ENCODE measurements at places on chromosomes 6 and 20.

DNA sequence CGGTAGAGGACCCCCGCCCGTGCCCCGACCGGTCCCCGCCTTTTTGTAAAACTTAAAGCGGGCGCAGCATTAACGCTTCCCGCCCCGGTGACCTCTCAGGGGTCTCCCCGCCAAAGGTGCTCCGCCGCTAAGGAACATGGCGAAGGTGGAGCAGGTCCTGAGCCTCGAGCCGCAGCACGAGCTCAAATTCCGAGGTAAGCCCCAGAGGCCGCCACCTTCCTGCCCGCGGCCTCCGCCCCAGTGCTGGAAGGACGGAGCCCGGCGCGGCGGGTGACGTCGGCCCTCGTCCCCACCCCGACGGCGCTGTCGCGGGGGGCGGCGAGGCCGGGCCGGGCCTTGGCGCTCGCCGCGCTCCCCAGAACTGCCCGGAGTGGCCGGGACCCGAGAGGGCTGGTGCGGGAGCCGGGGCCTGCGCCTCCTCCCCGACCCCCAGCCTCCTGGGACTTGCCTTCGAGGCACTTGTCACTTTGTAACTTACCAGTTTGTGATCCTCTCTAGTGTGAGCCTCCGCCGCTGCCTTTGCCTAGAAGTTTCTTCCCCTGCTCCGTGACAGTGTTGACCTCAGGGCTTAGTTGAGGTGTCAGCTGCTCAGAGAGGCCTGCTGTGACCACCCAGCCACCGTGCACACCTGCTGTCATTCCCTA lies 417 bp downstream of the VAPB start:
- no peak for DNase-seq

DNA sequence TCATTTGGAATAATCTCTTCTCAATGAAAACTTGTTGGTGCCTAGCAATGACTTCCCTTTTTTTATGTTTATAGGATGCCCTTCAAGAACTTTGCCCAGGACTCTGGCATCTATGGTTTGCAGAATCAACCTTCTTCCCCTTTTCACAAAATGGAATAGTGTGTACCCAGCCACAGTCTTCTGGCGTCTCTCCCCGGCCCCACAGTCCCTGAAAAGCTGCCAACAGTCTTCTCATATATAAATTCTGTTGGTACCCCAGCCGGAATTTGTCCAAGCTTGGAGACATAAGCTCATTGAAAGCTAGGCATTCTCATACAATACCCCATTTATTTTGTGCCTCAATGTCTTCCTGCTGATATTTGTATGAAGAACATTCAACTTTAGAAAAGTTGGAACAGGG lies 26.4 kb upstream of the MCM3 start:
- DNase-seq: no peak

DNA sequence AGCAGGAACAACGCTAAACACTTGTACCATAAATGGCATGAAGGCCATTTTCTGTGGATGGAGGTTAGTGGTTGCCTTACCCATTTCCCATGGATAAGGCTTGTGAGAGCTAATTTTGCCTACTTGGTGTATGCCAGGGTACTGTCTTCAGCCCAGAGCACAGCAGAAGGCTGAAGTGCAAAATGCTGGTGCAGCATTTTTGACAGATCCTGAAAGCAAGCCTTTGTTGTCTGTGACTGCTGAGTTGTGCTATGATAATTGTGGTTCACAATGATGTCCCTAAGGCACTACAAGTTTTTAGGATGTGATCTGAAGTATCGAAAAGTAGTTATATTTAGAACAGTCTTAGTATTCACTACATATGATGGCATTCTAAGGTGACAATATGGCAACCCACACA lies 14.7 kb upstream of the HMGN3 start:
- no peak for DNase-seq

DNA sequence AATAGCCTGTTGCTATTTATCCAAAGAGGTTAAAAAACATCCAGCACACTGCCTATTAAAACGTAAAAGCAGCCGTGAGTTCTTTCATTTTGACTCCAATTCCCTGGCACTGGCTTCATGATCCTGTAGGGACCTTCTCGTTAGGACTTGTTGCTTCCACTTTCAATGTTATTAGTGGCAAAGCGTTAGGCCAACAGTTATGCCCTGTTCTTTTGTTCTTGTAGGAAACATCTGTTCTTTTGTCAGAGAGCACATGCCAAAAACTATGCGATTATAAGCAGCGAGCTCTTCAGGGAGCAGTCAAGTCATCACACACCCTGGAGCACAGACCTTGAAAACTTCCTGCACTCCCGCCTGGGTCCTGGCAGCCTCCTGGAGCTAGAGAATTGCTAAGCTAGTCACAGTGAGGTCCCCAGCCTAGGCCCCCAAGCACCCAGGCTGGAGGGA lies 609.5 kb upstream of the ARID1B start:
- no peak for DNase-seq

DNA sequence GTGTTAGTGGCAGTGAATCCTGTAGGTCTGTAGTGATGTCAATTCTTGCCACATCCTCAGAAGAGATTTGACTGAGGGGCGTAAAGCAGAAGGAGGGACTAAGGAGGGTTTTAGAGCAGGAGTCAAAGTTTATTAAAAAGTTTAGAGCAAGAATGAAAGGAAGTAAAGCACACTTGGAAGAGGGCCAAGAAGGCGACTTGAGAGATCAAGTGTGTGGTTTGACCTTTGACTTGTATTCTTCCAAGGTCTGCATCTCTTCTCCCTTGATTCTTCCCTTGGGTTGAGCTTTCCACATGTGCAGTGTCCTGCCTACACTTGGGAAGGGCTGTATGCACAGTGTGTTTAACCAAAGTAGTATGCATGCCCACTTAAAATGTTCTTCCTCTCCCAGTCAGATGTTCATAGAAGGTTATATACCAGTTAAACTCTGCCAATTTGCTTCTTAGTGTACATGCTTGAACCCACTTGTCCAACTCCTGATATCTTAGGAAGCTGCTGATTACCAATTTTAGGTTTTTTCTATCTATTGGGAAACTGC lies 627.6 kb downstream of the MMUT start:
- no peak for DNase-seq

DNA sequence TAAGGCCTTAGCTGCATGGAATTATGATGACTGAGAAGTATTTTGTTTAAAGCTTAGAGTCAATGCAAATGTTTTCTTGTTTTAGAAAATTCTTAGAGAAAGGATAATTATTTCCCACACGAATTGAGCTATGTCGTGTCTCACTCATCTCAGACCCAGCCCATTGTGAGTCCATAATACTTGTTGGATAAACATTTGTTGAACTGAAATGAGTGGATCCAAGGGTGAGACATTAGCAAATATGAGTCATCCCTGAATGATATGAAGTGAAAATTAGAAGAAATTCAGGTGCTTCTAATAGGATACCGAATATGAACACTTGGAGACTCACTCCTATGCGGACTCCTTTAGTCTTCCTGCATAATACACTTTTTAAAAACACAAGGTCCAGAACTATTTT lies 41.6 kb upstream of the ARMC2 start:
- no peak for DNase-seq

GRCh38 chr6:35955071-35955470 lies 34.2 kb upstream of the SRPK1 start:
- no peak for DNase-seq

DNA sequence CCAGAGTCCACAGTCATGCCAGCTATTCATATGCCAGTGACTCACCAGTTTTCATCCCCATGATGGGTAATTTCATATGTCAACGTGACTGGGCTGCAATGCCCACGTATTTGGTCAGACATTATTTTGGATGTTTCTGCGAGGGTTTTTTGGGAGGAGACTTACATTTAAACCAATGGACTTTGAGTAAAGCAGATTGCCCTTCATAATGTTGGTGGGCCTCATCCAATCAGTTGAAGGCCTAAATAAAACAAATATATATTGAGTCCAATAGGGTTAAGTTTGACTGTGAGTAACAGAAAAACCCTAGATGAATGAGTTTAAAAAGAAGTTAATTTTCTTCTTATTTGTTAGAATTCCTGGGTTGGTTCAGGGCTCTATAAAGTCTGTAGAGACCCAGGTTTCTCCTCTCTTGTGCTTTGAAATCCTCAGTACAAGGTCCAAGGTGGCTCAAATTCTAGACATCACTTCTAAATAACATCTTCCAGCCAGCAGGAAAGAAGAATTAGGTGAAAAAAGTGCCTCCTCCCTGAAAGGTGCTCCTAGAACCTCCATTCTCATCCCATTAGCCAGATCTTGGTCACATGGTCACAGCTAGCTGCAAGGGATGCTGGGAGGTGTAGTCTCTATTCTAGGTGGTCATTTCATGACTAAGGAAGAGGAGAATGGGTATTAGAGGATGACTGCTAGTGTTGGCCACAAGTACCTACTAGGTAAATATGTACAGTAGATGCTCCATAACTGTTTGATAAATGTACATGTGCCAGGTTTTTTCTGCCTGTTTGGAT lies 16.7 kb upstream of the NEDD9 start:
- DNase-seq: no peak

DNA sequence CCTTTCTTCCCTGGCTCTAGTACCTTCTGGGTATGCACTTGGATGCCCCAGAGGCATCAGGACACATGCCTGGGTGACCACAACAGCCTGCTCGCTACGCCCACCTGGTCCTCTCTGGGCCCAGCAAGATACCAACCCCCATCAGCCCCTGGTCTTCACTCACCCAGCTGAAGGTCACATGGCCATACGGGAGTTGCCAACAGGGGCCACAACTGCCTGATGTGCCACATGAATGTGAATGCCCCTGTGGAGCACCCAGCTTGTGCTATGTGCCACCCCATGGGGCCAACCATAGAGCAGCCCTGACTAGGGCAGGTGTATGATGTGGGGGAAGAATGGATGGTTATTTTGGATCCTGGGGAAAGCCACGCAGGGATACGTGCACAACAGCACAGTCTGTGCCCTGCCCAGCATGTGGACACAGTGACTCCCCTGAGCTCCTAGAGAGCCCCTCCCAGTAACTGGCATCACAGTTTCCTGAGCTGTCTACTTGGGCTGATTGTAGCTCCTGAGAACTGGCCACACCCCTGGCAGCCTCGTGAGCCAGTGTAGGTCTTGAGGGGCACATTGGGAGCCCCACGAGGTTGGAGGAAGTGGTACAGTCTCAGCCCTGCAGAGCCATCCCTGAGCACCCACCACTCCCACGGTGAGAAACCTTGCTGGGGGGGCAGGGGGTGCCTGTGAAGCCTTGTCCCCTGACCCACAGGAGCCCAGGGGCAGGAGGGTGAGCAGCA lies 10.5 kb upstream of the PCMTD2 start:
- DNase-seq: no peak
